Activated naive CD8-positive, alpha-beta T cell treated with anti-CD3 and anti-CD28 coated beads for 36 hours (primary cell): ENCODE measurements at places on chromosomes 2 and 18. TPM values are rescaled to one million over a fixed set of nuclear protein-coding genes. Genes with fewer than 3 reads are reported as not detected.
A peak's percentile ranks its signal among the peaks of the same experiment; 100 is the strongest.

- DNase-seq: no peak
- H3K4me3 ChIP-seq: no peak overlapping the region
- no peaks in the 10 kb centered on the region for H3K36me3 ChIP-seq
Observed at GRCh38 chr2:8587920-8588830, 93.7 kb upstream of the ID2 start.

GRCh38 chr18:59180150-59180845 lies 39.7 kb upstream of the GRP start:
- no peak for DNase-seq
- no peaks in the 10 kb centered on the region for H3K4me1 ChIP-seq
- peaks cover 10% of the 10 kb centered on the region for H3K27me3 ChIP-seq
- no peaks in the 10 kb centered on the region for H3K36me3 ChIP-seq
- no peak overlapping the region for H3K27ac ChIP-seq
- no peak overlapping the region for H3K4me3 ChIP-seq

DNA sequence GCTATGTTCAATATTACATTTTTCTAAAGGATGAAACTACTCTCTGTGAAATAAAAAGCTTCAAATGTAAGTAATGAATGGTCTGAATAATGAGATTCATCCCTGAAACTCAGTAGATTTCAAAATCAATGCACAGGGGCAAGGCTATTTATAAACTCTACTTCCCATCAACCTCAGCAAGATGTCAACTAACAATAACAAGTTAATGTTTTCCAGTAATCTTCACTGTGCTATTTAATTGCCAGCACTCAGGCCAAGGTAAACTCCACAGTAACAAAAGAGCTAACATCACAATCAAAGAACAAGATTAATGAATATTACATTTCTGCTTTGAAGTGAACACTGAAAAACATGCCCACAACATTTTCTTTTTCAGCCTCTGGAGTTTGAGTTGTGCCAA lies 144.3 kb upstream of the ZFP36L2 start:
- no peak overlapping the region for H3K27ac ChIP-seq
- H3K36me3 ChIP-seq: peaks cover 9% of the 10 kb centered on the region
- H3K4me3 ChIP-seq: no peak overlapping the region
- H3K27me3 ChIP-seq: no peaks in the 10 kb centered on the region

DNA sequence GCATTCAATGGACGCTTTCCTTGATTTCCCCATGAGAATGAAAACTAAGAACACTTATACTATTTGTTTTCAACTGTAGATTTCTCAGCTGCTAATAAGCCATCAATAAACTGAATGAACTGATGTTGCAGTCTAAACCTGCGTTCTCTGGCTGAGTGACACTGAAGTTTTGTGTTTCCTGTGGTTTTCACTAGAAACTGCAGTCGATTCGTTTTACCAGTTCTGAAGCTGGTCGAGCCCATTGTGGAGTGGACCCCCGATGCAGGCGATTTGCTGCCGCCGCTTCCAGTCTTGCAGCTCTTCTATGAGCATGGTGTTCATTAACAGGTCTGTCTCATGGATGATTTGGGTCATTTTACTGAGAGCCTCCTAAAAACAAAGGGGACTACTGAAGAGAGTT lies 50.6 kb upstream of the STAT1 start:
- peak overlapping the region; percentile 95 for H3K27ac ChIP-seq
- H3K4me3 ChIP-seq: peak overlapping the region; percentile 90
- H3K36me3 ChIP-seq: peaks cover 63% of the 10 kb centered on the region
- peaks cover 71% of the 10 kb centered on the region for H3K4me1 ChIP-seq
- H3K27me3 ChIP-seq: no peaks in the 10 kb centered on the region

- DNase-seq: no peak
- peak overlapping the region; percentile 99 for H3K4me3 ChIP-seq
- H3K36me3 ChIP-seq: peaks cover 60% of the 10 kb centered on the region
- no peaks in the 10 kb centered on the region for H3K27me3 ChIP-seq
- H3K4me1 ChIP-seq: peaks cover 39% of the 10 kb centered on the region
Observed at GRCh38 chr18:2572171-2572569, 813 bp downstream of the NDC80 start.

- H3K27me3 ChIP-seq: no peaks in the 10 kb centered on the region
- no peaks in the 10 kb centered on the region for H3K4me1 ChIP-seq
- no peak for DNase-seq
- no peak overlapping the region for H3K4me3 ChIP-seq
Observed at GRCh38 chr2:203400805-203401585, 72.8 kb downstream of the ABI2 start.

DNA sequence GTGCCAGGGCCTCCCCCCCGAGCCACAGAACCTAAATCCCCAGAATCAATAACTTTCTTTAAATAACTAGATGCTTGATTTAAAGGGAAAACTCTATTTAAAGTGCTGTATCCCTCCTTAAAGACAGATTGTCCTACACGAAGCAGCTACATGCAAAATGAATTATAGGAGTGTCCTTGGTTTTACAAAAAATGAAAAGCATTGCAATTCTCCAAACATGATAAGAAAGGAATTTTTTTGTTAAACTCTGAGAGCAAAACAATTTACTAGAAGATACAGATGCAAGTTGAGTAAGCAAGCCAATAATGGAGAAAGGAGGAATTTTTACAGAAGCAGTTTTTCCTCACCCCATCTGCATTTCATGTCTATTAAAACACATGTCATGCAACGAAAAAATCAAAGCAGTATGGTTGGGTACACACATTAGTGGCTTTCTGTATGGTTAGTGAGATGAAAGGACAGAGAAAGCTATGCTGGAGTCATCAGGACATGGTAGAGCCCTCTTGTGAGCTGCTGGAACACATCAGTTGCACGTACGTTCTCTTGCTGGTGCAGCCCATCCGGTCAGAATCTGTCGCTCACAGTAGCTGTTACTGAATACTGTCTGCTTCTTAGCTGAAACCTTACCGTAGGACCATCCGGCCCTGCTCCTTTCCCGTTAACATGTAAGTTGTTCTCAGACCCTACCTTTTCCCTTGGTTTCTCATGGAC lies 25.9 kb upstream of the STEAP3 start:
- H3K36me3 ChIP-seq: no peaks in the 10 kb centered on the region
- no peak for DNase-seq
- H3K27ac ChIP-seq: no peak overlapping the region
- H3K27me3 ChIP-seq: peaks cover 46% of the 10 kb centered on the region
- no peak overlapping the region for H3K4me3 ChIP-seq

CDKL4 gene
- 0.22 TPM for total RNA-seq

CIB4 gene
- not detected for total RNA-seq

MYO7B gene
- total RNA-seq: 0.62 TPM

CTAGE1 gene
- not detected for total RNA-seq

CFAP53 gene
- total RNA-seq: 0.54 TPM

SPP2 gene
- total RNA-seq: not detected
